ENCODE measurements at places on chromosomes 12 and 14.

- no peak for DNase-seq
Measured at GRCh38 chr12:27422697-27423096, 23.8 kb upstream of the SMCO2 start.

GRCh38 chr12:98741556-98742265 is 96.6 kb downstream of the APAF1 start:
- DNase-seq: no peak

GRCh38 chr12:95173392-95174251 is 43.6 kb downstream of the FGD6 start:
- DNase-seq: peak; percentile 74

DNA sequence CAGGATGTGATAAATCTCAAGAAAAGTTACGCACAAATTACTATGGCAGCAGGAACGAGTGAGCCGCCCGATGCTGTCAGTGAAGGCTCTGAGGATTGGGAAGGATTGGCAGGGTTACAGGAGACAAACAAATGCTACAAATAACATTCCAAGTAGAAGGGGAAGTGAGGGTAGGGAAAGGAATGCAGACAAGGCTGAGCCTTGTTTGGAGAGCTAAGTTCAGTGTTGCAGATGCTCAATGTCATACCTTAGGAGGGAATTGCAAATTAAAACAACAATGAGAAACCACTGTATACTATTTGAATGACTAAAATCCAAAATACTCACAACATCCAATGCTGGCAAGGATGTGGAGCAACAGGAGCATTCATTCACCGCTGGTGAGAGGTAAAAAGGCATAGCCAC is 1.3 kb downstream of the CLEC9A start:
- DNase-seq: no peak

All from upper lobe of right lung (tissue), 1 donor.